ENCODE measurements at places on chromosomes 1 and 21.

DNA sequence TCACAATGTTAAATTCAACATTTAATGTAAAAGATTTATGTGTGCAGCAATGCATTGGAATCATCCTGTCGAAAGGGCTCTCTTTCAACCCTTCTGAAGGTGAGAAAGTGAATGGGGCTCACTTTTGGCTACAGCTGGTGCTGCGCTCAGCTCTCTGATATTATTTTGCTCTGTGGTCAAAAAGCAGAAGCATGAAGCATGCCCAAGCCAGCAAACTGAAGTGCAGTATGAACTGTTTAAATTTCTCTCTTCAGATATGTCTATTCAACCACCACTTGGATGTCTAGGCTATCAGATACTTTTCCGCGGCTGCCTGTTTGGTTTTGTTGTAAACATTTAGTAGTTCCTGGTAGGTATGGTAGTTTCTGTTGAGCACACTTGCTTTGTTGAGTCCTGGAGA is 216.9 kb upstream of the TMPRSS15 start:
- no peak for DNase-seq

DNA sequence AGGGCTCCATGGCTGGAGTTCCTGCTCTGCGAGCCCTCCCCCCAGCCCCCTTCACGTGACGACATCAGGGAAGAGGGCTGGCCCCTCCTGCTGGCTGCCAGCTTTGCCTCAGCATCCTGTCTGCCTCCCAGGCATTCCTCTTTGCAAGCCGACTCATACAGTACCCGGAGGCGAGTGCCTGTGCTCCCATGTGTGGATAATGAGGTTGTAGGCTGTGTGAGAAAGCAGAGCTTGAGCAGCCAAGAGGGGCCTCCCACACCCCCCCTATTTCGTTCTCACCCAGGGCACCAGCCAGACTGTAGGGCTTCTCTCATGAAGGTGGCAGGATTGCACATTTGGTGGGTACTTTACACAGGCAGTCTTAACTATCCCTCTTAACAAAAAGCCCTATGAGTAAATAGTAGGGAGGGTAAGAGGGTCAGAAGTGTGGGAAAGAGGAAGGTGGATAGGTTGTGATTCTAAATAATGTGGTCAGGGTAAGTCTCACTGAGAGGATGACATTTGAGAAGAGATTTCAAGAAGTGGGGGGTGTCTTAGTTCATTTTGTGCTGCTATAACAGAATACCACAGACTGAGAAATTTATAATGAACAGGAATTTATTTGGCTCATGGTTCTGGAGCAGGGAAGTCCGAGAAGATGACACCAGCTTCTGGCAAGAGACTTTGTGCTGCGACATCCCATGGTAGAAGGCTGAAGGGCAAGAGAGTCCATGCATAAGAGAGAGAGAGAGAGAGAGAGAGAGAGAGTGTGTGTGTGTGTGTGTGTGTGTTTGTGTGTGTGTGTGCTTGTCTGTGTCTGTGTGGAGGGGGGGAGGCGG is 113.5 kb downstream of the OMA1 start:
- peak; percentile 30 for DNase-seq

DNA sequence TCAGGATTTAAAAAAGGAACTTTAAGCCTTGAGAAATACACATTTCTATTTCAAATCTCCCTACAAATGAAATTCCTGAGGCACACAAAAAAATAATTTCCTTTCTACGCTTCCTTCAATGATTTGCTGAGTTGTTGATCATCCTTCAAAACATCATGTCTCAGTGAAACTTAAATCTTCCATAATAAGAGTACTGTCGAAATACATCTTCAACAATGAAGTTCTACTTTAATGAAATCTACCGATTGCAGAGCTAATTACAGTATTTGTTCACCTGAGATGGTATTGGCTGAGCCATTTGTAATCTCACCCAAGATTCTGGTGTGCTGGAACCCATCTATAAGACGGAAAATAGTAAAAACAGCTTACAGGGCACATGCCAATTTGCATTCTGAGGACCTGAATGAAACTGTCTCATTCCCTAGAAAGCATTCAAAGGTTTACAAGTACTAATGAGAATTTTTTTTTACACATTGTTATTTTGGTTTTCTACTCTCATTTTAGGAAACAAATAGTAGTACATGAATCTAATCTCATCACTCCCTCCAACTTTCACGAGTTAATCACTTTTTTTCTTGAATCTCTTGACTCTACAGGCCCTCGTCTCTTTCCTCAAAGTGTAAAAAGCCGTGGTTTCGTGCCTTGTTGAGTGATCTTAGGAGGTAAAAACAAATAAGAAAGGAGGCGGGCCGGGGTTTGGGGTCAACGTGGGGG is 1.1 kb downstream of the CHML start:
- DNase-seq: no peak

DNA sequence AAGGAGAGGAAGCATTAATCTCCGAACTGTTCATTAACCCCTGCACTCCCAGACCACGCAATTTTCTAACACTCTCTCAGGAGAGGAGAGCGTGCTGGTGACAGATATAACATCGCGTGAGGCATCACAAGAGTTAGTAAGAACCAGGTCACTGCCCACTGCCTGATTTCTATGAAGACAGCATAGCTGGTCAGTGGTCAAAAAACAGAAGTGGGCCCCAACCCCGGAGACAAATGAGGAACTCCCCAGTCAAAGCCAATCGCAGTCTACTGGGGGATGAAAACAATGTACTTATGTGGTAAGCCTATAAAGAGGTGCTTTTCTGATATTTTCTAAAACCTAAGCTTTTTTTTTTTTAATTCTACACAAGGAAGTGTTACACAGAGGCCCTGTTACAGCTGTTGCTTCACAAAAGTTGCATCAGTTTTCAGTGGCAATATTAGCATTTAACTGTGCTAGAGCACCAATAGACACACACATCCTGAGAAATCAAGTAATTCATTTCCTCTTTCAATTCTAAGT is 231.8 kb upstream of the IRF2BP2 start:
- DNase-seq: no peak

- no peak for DNase-seq
Observed at GRCh38 chr1:65341381-65341780, 32.0 kb downstream of the DNAJC6 start.

GRCh38 chr1:53580009-53580400 is 120.8 kb downstream of the DMRTB1 start:
- peak; percentile 10 for DNase-seq

- peak; percentile 59 for DNase-seq
Observed at GRCh38 chr1:91712981-91713841, 172.7 kb downstream of the TGFBR3 start.

DNA sequence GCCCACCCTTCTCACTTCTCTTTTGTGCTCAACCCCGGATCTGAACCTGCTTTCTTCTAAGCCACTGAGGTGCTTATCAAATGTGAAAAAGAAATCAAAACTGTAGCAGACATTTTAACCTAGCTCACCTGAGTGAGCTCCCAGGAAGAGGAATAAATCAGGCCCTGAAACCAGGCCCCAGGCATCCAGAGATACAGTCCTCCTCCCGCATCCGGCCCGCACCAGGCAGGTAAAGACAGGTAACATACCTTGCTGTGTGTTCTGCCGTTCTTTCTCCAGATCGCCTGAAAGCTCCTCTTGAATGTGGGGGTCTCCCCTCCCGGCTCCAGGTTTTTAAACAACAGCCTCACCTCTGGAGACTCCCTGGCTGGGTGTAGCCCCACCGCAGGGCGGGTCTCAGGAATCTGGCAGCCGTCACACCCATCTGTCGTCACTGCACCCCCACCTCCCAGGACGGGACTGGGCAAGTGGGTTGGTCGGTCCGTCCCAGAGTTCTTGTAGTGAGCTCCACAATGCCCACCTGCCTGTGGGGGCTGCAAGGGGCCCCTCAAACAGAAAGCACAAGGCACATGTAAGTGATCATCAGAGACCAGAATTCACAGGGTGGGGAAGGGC is at the start of gene LAMB3:
Gene LAMB3 (minus strand): TSS at position 305 of the 615 bp plus-strand sequence. CDS start 1,481 bp downstream, outside the sequence.
- DNase-seq: no peak

- no peak for DNase-seq
Observed at GRCh38 chr21:38986806-38987632, 181.3 kb downstream of the ETS2 start.

- DNase-seq: no peak
Observed at GRCh38 chr1:184598403-184599193, 156.1 kb downstream of the EDEM3 start.

- peak; percentile 67 for DNase-seq
Observed at GRCh38 chr1:153678519-153679336, at the start of gene NPR1. Gene NPR1 (plus strand): TSS chr1:153678688. CDS start chr1:153679109, 421 bp downstream.

DNA sequence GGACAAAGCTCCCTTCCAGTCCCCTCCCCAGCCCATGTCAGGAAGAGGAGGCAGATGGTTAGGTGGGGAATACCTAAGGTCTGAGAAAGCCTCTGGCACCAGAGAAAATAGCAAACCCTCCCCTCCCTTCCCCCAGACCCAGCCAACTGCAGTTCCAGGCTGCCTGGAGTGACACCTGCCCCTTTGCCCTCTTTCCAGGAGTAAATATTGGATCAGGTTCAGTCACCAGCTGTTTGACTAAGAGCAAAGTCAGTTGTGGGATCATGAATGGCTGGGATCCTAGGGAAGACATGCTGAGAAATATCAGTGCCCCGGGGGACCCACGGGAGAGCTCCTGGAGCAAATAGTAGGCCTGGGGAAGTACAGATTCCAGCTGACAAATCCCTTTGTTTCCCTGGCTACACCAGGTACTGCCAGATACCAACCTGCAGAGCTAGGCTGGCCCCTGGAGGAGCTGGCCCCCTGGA is 12.2 kb upstream of the CDK18 start:
- DNase-seq: no peak

DNA sequence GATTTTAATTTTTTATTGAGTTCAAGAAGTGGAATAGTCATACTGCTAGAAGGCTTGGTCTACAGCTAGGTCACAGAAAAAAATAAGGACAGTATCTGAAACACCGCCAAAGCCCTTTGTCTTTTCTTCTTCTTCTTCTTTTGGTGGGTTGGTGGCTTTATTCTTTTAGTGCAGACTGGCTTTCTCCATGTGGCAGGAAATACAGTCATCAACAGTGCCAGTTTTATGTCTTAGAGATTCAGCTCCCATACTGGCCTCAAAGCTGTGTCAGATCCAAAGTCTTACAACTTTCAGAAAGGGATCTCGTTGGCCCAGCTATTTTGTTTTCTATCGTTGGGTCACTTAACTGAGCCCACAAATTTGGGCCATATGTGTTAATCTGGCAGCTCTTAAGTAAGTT is 58.2 kb downstream of the FNBP1L start:
- DNase-seq: no peak

DNA sequence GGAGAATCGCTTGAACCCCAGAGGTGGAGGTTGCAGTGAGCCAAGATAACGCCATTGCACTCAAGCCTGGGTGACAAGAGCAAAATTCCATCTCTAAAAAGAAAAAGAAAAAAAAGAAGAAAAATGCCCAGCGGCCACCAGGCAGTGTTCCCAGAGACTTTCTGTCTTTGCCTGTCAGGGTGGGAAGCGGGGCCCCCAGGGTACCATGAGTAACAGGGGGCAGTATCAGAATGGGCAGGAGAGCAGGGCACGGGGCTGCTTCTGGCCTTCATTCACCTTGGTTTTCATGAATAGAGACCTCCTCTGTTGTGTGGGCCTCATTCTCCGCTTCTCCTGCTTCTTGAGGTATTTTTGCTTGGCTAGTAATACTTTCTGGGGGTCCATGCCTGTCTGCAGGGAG is 20.4 kb downstream of the SLC26A9 start:
- no peak for DNase-seq

DNA sequence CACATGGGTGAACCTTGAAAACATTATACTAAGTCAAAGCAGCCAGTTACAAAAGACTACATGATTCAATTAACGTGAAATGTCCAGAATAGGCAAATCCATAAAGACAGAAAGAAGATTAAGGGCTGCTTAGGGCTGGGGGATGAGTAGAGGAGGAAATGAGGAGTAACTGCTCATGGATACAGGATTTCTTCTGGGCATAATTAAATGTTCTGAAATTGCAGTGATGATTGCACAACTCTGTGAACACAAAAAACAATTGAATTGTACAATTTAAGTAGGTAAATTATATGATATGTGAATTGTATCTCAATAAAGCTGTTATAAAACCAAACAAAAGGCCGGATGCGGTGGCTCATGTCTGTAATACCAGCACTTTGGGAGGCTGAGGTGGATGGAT is 52.2 kb downstream of the RERE start:
- DNase-seq: no peak

DNA sequence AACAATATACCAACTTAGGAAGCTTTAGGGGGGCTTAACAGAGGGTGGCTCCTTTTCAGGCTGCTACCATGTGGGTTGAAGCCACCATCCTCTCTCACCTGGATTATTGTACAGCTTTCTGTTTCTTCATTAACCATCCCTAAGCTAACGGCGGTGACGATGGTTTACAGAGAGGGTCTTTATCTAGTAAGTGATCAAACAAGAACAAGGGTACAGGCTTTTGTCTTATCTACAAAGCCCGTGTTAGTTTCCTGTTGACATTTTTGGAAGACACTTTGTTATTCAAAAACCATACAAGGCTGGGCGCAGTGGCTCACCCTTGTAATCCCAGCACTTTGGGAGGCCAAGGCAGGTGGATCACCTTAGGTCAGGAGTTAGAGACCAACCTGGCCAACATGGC is 20.4 kb downstream of the SLC25A33 start:
- DNase-seq: no peak

GRCh38 chr1:229030630-229031029 is 240.3 kb upstream of the RAB4A start:
- DNase-seq: no peak

- DNase-seq: peak; percentile 70
Observed at GRCh38 chr1:32538887-32539583, at the start of gene ZBTB8A. Gene ZBTB8A (plus strand): TSS chr1:32539427. CDS start chr1:32592932, 53,505 bp downstream.

DNA sequence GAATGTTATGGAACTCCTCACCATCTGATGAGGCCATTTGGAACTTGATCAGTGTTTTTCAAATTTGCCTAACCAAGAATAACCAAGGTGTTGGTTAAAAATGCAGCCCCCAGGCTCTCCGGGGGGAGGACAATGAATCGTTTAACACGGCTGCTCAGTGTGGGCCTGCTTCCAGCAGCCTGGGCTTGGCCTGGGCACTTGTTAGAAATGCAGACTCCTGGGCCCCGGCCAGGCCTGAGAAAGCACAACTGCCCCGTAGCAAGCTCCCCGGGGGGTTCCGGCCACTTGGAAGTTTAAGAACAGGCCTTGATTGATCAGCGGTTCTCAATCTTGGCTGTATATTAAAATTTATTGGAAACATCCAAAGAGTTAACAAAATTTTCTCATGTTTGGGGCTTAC is 22.8 kb upstream of the C2CD2 start:
- DNase-seq: no peak

DNA sequence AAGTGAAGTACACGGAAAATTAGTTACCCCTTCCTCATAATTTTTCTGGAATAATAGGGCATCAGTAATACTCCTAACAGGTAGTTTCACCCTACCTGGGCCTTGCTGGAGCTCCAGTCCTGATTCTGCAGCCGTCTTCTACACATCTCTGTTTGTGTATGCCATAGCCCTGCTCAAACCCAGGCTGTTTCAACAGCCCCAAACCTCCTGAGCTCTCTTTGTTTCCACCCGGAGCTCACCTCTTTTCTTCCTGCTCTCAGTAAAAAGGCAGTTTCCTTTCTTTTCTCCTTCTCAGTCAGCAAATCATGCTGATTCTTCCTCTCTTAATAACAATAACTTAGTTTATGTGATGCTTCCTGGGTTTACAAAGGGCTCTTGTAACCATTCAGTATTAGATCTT is 355.1 kb upstream of the RUNX1 start:
- DNase-seq: no peak

Measured in femur (tissue), 1 donor.